SW 1271 (cell line): ENCODE measurements at places on chromosomes 12 and 14.

- DNase-seq, result no peak
Observed at GRCh38 chr12:12510141-12510540, 52.5 kb downstream of the DUSP16 start.

DNA sequence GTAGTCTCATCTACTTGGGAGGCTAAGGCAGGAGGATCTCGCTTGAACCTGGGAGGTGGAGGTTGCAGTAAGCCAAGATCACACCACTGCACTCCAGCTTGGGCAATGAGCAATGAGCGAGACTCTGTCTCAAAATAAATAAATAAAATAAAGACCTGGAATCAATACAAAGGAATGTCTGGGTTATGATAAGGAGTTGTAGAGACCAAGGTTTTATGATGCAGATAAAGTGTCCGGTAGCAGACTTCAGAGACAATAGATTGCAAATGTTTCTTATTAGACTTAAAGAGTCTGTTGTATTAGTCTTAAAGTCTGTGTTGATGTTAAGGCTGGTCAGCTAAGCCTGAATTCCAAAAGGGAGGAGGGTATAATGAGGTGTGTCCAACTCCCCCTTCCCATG is 35.2 kb upstream of the RNASE1 start:
- DNase-seq, result no peak

DNA sequence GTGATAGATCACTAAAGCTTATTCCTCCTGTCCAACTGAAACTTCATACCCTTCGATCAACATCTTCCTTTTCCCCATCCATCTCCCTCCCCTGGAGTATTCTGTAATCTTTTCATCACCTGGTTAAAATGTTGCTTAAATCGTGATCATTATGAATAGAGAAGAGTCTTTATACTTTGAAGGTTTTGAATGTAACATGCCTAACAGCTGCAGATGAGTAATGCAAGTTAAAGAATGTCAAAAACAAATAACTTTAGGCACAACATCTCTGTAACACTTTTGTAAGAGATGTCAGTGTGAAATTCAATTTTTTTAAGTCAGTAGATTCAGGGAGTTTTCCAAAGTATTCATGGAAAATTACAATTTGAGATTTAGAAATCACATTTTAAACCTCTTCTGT is 25.0 kb downstream of the RXYLT1 start:
- no peak for DNase-seq

GRCh38 chr12:104637604-104638003 is 180.9 kb downstream of the CHST11 start:
- no peak for DNase-seq

DNA sequence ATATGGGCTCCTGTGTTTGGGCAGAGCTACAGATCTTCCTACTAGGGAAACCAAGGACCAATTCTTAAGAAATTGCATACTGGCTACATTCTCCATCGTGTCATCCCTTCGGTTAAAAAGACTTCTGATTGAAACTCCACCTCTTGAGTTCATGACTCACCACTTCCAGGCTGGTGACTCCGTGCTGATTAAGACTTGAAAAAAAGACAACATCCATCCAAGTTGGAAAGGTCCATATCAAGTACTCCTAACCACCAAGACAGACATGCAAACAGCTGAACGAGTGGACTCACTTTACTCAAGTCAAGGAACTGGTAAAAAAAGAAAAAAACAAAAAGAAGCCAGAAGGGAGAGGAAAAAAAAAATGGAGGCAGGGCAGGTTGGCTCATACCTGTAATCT is 63.4 kb downstream of the APOBEC1 start:
- no peak for DNase-seq

GRCh38 chr14:100142073-100143040 is 17.1 kb downstream of the DEGS2 start:
- no peak for DNase-seq

DNA sequence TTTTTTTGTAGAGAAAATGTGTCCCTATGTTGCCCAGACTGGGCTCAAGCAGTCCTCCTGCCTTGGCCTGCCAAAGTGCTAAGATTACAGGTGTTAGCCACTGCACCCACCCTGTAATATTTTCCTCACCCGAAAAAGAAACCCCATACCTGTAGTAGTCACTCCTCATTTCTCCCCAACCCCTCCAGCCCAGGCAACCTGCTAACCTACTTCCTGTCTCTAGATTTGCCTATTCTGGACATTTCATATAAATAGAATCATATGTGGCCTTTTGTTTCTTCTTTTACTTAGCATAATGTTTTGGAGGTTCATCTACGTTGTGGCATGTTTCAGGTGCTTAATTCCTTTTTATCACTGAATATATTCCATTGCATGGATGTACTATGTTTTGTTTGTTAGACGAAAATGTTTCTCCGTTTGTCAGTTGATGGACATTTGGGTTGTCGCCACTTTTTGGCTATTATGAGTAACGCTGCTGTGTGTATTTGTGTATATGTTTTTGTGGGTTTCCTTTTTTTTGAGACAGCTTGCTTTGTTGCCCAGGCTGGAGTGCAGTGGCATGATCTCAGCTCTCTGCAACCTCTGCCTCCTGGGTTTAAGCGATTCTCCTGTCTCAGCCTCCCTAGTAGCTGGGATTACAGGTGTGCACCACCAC is 6.2 kb downstream of the ANKRD13A start:
- no peak for DNase-seq

DNA sequence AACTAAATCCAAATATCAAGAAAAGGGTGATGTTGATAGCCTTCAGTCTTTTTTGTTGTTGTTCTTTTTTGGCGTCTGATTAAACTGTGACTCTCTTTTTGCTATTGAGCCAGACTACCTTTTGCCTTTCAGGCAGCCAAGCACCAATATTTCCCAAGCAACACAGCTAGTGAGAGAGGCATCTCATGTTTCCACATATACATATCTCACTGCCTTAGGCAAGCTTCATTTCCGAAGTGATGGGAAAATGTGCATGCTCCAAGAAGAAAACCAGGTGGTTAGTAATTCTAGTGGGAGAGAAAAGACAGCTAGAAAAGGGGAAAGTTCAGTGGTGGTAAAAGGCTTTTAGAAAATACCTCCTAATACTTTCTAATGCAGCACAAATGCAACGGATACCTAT is 277.7 kb downstream of the TMTC2 start:
- no peak for DNase-seq

GRCh38 chr12:105357162-105357691 is 26.7 kb downstream of the C12orf75 start:
- no peak for DNase-seq

DNA sequence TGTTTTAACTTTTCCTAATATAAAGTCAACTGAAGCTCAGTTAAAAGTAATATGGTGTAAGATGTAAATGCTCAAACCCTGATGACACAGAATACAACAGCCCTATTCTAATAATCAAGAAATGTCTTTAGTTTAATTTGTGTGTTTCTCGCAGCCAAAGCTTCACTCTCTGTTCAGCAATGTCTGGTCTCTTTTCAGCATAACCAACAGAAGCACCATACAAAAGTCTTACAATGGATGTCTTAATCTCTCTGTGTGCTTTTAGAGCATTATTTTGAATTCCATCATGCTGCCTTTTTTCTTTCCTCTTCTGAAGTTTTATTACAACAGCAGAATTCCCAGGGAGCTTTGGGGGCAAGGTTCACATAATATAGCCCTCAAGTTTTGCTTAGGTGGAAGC is 210.2 kb upstream of the NPAS3 start:
- no peak for DNase-seq

DNA sequence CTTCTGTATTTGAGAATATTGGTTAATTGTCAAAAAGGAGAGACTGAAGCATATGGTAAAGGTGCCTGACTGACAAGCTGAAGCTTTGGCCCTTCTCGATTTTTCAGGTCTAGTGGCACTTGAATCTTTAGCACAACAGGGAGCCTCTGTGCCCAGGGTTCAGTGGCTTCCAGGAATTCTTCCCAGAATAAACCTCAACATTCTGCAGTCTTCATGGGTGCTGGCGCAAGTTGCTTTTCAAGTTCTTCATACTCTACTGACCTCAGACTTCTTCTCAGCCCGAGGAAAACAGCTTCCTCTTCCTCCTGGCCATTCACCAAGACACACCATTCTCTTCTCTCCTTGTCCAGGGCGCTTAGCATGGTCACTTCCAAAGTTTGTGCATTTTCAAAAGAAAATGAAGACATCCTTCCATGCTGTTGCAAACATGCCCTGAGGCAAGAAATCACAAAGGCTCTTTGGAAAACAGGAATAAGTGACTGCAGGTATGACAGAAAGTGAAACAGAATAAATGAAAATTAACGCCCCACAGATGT is 89.9 kb downstream of the MGST1 start:
- no peak for DNase-seq

- no peak for DNase-seq
Observed at GRCh38 chr12:62689042-62689839, 222.6 kb downstream of the MON2 start.

DNA sequence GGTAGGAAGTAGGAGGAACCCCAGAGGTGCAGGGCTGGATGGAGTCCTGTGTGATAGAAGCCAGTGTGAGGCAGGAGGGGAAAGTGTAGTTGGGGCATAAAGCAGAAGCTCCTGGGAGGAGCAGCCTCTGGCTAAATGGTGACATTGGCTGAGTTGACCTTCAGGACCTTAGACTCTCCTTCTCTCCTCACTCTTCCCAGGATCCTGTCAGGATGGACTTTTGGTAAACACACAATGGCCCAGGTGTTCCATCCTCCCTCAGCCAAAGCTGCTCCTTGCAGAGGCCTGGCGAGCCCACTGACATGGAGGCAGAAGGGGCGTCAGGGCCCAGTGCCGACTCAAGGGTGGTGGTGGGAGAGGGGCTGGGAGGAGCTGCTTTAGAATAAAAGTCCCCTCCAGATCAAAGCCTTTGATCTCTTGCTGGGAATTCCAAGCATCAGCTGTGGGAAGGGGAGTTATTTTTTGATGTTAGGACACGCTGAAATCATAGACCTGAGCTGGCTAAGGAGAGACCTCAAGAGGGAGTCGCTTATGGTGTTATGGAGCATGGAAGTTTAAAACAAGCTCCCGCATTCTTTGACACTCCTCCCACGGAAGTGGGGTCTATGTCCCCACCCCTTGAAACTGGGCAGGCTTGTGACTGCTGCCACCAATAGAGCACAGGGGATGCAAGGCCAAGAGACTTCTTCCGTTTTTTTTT is 44.1 kb downstream of the SMIM41 start:
- DNase-seq, result no peak

- DNase-seq, result no peak
Observed at GRCh38 chr14:30855345-30856037, 18.9 kb upstream of the COCH start.

DNA sequence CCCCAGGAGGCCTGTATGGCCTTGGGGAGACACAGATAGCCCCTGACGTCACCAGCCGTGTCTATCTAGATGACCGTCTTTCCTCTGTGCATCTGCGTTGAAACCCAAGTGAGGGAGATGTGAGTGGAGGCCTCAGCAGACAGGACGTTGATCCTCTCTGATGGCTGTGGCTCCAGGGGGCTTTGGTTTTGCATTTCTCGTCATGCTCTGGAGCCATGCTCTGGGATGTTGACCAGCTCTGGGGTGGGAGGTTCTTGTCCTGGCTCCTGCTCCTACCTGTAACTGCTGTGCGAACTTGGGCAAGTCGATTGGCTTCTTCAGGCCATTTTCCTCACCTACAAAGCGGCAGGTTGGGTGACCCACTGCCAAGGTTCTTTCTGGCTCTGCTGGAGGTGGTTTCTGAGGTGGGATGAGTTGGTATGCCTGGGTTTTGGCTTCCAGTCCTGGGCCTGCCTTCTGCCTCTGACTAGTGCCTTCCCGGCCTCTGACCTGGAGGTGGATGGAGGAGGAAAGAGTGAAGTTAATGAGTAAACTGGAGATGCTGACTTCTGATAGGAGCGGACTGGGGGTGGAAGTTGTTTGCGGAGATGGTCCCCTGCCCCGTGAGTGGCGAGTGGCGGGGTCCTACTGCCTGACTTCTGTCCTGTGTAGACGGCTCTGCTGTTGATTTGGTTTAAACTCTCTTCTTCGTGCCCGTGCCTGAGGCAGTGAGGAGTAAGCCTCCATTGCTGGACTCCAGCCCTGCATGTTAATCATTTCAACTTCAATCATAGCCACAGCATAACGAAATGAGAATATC is 8.4 kb downstream of the TSPAN9 start:
- DNase-seq, result no peak

DNA sequence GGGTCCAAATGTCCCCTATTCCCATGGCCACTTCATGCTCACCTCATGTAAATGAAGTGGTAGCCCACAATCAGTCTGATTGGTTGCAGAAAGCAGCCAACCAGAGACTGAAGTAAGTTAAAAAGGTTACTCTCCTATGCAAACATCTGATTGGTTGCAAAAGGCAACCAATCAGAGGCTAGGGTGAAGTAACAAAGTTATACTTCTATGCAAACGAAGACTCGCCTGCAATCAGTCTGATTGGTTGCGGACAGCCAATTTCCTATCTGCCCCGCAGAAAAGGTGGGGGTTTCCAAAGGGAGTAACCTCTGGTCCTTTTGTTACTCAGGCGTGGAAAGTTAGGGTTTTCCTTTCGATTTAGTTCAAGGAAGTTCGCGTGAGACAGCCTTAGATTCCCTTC is 208.1 kb upstream of the NEDD1 start:
- no peak for DNase-seq

DNA sequence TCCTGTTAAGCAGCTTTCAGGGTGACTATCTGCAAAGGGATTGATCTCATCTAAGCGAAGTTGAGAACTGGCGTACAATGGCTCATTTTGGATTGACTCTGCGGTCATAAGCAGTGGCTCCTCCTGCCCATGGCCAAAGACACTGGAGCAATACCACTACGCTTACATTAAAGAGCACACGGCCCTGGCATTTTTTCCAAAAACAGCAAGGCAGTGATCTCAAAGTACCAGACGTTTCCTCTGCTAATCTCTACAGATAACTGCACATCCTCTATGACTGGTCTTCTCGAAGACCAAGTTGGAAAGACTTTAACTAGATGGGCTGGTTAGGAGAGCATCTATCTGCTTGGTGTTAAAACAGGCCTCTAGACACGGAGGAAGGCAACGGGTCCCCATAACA is 2.7 kb downstream of the PITPNM2 start:
- DNase-seq, result no peak

- DNase-seq, result no peak
Observed at GRCh38 chr12:4874671-4875070, 35.0 kb upstream of the KCNA1 start.

DNA sequence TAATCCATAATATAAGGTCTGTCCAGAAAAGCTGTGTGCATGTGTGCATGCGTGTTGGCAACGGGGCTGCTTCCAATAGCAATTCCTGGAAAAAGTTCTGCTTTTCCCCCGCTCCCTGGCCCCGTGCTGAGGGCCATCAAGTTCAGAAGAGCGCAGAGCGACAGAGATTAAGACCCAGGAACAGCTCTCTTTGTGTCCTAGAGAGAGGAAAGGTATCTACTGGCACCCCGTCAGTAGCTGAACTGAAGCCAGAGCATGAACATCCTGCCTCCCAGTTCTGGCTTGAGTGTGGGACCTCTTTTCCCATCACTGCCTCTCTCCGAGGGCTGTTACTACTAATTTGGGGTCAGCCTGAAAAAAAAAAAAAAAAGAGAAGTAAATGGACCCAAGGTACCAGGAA is 15.5 kb downstream of the HDAC7 start:
- no peak for DNase-seq
